Activated CD4-positive, alpha-beta T cell treated with anti-CD3 and anti-CD28 coated beads, Interleukin-2, amount 50 U/mL, for 16 hours (primary cell): ENCODE measurements at places on chromosomes 5 and 9.

GRCh38 chr5:79182141-79182540 is 53.8 kb upstream of the JMY start:
- no peak for DNase-seq

DNA sequence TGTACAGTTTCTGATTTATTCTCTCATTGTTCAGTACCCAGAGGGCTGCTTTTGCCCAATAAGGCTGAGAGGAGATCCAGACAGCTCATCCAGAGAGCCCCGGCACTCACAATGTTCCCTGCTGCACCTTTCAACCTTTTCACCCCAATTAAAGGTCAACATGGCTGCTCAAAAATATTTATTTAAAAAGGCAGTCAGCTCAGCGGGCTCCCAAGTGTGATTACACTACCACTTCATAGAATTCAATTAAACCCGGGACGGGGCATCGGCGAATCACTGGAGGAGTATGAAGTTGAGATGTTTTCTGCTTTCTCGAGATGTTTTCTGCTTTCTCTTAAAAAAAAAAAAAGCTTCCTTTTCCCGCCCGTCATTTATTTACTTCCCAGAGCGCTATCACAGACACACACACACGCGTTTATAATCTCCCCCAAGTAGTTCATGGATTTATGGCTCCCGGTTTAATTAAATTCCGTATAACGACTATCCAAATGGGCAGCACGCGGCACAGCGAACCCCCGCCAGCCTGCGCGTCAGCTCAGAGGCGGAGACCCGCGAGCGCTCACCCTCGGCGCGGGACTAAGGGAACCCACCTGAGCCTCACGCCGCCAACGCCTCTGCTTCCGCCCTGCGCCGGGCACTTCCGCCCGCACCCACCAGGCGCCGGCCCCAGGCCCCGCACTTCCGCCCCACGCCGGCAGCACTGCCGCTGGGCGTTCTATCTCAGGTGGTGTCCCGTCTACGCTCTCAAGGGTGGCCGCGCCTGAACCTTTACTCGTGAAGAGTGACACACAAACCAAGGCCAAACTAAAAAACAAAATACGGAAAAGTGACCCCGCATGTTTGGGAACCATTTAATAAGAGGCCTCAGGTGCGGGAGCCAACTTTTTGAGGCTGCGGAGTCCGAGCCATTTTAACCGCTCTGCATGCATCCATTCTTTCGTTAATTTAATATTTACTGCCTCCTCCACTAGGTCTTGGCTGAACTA is at the start of gene C5orf63:
Gene C5orf63 (minus strand): TSS at position 642 of the 986 bp plus-strand sequence. CDS start 14,507 bp downstream, outside the sequence.
- peak; percentile 82 for DNase-seq

GRCh38 chr5:1199340-1199648 is 2.1 kb upstream of the SLC6A19 start:
- DNase-seq: no peak

DNA sequence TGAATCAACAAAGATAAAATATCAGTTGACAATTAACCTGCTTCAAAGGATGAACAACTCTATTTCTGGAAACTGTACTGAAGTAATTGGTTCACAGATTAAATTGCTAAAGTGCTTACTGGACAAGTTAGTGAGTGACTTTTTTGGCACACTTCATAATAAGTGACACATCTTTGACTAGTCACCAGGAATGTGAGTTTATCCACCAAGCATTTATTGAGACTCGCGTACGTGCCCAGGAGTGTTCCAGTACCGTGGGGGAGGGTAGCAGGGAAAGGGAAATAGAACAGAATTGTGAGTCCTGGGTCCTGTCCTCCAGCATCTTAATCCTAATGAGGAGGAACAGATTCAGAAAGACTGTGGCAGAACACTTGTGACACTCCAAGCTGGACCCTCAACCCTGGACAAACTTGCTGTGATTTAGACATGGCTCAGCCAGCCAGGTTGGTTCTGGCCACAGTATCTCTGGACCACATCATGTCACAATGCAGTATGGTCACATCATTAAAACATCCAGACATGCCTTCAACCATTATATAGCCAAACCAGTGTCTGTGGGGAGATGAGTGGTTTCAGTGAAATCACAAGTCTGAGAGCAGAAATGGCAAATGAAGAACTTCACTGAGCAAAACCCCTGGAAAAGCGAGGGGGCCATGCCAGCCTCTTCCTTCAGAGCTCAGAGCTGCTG is 623.1 kb downstream of the BNC2 start:
- no peak for DNase-seq

DNA sequence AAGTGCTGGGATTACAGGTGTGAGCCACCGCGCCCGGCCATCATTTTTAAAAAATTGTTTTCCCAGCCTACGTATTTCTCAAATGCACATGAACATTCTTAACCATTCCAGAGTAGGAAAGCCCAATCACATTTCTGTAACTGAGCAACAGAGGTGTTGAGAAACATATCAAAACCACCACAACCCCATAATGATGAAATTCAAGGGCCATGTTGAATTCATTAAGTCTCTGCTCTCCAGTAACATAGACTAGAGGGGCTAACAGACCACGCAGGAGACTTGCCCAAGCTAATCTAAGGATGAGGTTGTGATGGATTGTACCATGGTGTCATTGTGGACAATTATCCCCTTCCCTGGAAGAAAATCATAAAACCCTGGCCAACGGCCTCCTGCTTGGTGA is 52.9 kb downstream of the MYO10 start:
- DNase-seq: no peak

GRCh38 chr5:66080664-66081063 is 63.4 kb upstream of the SREK1 start:
- DNase-seq: no peak

GRCh38 chr9:131270171-131271015 is 5.9 kb downstream of the FAM78A start:
- peak; percentile 76 for DNase-seq

DNA sequence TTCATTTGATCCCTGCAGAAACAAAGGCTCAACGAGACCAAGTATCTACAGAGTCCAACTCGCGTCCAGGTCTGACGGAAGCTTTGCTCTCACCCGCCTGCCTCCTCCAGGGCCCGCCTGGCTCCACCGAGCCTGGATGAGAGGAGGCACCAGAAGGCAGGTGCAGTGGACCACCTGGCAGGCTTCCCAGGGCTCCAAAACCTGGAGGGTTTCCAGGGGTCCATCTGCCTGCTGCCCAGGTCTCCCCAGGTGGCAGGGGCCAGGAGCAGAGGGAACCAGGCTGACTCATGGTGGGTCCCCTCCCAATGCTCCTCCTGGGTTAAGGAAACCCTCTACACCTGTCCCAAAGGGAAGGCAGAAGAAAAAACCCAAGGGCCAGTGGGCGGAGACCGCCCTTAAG is 59.5 kb downstream of the VAV2 start:
- no peak for DNase-seq

DNA sequence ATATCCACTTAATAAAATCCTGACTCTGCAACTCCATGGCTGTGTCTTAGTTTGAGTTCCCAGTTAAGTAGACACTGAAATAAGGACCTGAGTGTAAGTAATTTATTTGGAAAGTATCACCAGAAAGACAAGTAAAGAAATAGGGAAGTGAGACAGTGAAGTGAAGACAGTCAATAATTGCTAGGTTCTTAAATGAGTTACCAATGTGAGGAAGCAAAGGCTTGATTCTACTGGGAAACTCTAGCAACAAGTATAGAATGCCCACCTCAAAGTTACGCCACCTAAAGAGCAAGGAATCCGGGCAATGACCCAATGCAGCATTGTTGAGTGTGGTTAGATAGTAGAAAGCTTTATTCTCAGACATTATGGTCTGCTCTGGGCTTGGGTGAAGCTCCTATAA is 383.9 kb downstream of the TLR4 start:
- no peak for DNase-seq

DNA sequence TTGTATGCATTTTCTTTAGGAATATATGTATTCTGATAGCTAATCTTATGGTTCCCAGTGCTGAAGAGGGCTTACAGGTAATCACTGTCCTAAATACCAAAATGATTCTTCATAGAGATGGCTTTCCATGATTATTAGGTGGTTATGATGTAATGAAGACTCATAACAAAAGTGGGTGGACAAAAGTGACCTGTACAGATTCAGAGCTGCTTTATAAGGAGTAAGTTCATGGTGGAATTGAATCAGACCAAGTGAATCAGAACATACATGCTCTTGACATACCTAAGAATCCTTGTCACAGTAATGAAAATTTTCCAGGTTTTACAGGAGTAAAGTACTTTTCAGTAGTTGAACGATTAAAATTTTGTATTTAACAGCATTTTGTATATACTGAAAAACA is 105.6 kb downstream of the NIPBL start:
- no peak for DNase-seq

DNA sequence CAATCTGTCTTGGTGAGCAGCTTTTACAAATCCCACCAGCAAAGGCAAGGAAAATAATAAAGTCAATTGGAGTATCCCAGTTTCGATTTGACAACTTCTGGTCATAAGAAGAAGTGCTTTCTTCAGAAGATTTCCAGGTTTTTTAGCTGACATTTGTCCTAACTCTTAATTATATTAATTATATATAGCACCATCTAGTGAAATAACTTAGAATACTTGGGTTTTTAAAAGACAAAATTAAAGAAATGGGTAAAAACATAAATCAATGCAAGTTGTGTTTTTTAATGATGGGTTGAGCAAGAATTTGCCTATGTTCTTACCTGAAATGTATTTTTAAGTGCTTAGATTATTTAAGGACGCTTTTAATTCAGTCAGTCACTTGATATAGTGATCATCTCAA is 421.8 kb downstream of the ACTL7B start:
- no peak for DNase-seq

GRCh38 chr5:52468976-52469375 is 318.7 kb upstream of the ITGA1 start:
- DNase-seq: no peak

- no peak for DNase-seq
These were observed 379.5 kb upstream of the CD180 start for GRCh38 chr5:67576112-67576511.

DNA sequence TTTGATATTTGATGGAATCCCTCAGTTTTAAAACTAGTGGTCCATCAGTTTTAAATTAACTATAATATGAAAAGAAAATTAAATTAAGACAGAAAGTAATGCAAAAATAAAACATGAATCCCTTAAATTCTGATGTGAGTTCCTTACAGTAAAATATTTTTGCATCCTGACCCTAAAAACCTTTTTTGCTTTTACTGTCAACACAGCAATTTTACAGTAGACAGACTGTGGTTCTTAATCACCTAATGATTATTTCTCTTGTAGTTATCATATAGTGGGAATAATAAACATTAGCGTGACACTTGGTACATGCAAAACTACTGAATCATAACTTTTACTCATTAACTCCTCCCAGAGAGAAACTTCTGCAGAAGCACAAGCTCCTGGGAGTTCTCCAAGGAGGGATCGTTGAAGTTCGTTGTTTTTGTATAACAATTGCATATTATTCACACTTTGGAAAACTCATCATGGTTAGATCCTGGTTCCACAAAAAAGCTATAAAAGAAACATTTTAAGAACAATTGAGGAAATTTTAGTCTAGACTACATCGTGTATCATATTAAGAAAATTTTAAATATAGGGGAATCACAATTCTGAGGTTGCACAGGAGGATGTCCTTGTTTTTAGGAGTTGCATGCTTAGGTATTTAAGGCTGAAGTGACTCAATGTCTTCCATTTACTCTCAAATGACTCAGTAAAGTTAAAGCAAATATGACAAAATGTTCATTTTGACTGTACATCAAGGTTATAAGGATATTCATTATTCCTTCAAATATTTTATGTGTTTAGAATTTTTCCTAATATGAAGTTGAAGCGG is 88.2 kb upstream of the NIPAL4 start:
- no peak for DNase-seq

DNA sequence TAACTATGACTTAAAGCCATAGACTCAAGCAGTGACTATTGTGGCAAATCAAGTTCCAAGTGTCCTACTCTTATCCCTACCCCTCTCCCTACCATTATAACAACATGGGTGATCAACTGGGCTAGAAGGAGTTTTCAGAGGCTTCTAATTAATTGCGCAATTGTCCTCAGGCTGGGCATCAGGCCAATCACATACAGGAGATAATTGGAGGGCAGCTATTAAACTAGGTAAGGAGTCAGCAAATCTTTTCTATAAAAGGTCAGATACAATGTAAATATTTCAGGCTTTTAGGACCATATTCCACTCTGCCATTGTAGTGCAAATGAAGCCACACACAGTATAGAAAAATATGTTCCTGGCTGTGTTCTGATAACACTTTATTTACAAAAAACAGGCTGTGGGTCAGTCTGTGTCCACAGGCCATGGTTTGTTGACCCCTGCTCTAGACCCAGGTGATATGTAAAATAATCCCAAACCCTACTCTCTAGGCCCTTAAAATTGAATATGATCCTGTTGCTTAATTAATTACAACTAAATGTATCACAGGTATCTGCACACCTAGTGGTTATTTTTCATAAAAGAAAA is 141.4 kb upstream of the PIK3R1 start:
- DNase-seq: no peak

- DNase-seq: no peak
These were observed 533.0 kb downstream of the TLE1 start for GRCh38 chr9:81156381-81156780.
